ENCODE measurements at places on chromosomes 12 and 14.

GRCh38 chr12:126601184-126602170 lies 1536.2 kb downstream of the AACS start:
- no peak for DNase-seq

DNA sequence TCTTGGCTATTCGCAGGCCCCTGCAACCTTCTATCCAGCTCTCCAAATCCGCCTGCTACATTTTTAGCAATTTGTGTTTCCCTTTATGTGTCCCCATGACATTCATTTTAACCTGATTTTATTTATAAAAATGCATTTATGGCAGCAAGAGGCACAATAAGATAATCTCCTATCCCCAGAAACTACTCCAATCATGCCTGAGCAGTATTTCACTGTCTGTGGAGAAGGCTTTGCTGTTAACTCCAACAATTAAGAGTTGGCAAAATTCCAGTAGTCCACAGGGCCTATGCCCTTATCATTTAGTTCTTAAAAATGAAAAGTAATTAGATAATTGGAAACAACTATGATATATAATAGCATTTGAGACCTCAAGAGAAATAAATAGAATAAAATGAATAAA lies 462.4 kb downstream of the TRHDE start:
- DNase-seq, result no peak

DNA sequence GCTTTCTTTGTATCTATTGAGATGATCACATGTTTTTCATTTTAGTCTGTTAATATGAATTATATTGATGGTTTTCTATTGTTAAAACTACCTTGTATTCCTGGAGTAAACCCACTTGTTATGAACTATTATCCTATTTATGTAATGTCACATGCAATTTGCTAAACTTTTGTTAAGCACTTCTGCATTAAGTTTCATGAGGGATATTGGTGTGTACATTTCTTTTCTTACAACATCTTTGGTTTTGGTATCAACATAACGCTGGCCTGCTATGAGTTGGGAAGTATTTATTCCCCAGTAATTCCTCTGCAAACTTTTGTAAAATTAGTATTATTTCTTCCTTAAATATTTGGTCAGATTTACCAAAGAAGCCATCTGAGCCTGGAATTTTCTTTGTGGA lies 46.5 kb upstream of the AMIGO2 start:
- no peak for DNase-seq

- no peak for DNase-seq
Observed at GRCh38 chr14:24356208-24356607, 11.8 kb upstream of the NFATC4 start.

- no peak for DNase-seq
Observed at GRCh38 chr12:40587970-40588369, 104.3 kb upstream of the CNTN1 start.

DNA sequence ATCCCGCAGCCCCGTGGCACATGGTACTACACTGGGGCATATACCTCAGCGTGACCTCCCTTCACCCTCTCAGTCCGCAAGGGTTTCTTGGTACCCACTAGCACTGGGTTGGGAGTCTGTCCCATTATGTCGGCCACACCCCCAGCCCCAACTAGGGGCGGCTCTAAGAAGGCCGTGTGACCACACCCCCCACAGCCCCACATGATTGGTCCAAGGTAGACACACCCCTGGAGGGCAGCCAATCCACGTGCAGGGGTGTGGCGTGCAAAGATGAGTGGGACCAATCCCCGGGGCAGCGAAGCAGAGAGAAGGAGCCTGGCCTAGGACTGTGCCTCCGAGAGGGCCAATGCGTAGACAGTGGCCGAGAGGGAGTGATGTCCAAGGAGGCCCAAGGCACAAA lies 34.6 kb upstream of the BEGAIN start:
- DNase-seq, result no peak

GRCh38 chr14:56342494-56342942 lies 224.3 kb downstream of the PELI2 start:
- peak; percentile 80 for DNase-seq

DNA sequence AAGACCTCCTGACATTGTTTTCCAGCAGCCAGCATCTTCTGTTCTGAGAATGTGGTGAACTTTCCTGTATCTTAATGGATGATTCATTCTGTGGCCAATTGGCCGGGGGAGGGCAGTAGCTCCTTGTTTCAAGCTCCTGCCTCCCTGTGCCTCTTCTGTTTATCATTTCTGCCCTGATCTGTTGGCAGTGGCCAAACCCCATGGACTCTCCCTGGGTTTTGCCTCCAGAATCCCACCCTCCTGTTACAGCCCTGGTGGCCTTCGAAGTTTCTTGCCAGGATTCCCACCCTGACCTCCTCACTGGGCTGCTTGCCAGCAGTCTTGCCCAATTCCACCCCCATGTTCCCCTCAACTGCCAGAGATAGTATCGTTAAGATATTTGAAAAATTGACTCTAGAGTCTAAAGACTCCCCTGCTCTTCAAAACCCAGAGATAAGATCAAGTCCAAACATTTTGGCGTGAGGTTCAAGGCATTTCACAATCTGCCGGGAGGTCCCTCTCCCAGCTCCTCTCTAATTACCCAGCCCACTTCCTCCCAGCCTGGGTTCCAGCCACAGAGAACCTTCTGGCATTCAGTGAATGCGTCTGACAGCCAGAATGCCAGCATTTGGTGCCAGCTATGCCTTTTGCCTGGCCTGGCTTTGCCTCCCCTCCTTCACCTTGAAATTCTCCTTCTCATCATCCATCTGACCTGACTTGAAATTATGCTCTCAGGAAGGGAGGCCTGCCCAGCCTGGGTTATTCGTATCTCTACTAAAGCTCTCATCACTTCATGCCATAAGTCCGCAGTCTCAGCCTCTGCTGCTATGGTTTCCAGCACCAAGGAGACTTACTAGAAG lies 37.7 kb upstream of the TXNRD1 start:
- peak; percentile 90 for DNase-seq

DNA sequence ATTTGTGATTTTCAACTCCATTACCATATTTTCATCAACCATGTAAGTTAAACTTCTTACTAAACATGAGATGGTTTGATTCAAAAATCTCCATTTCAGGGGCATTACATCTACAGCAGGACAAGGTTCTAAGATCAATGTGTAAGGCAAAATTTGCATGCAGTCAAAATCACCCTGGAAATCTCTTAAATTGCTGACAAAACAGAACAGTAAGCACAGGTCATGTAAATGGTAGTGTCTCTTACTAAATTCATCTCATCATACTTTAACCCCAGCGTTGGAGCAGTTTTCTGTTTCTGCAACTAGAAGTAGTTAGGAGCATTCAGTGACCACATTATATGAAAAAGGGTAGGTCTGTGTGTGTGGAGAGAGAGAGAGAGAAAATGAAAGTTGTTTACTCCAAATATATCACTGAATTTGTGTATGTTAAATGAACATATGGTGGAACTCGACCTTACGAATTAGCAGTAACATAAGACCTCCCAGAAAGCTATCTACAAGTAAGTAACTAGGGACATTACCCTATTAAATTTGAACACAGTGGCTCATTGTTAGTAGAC lies 227.5 kb downstream of the SSPN start:
- no peak for DNase-seq

DNA sequence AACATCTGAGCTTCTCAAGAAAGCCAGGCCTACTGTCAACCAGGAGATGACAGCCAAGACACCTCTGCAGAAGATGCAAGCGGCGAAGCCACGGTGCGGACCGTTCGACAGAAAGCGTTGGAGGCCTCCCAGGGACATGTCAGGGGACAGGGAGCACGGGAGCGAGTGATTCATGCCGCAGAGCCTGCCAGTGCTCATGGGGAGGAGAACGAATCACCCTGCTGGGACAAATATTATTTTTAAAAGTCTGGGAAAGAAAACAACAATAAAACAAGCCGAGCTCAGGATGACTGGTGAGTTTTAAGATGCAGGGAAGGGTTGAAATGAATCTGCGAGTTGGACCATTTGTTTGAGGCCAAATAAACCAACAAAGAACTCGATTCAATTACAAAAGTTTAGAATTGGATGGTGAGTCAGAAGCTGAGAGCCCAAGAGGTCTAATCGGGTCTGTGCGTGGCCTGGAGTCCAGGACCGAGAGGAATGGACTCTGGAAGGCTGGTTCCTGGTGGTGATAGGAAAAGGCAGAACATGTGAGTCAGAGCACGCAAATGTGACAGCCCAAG lies 91.0 kb downstream of the RBM19 start:
- peak; percentile 64 for DNase-seq

GRCh38 chr12:56948881-56949280 lies 8.5 kb downstream of the RDH16 start:
- no peak for DNase-seq

GRCh38 chr12:5083955-5084849 lies 40.5 kb downstream of the KCNA5 start:
- peak; percentile 56 for DNase-seq

DNA sequence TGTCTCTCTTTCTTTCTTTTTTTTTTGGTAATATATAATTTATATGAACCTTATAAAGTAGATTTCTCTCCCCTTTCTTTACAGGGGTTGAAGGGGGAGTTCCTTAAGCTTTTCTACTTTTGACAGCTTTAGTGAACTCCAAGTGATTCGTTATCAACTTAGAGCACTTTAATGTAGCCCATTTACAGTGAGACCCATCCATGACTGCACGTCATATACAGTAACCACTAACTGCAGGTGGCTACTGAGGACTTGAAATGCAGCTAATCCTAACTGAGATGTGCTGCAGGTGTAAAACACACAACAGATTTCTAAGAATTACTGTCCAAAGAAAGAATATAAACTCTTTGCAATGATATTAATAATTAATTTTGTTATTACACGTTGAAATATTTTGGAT lies 582 bp downstream of the LRRIQ1 start:
- no peak for DNase-seq

DNA sequence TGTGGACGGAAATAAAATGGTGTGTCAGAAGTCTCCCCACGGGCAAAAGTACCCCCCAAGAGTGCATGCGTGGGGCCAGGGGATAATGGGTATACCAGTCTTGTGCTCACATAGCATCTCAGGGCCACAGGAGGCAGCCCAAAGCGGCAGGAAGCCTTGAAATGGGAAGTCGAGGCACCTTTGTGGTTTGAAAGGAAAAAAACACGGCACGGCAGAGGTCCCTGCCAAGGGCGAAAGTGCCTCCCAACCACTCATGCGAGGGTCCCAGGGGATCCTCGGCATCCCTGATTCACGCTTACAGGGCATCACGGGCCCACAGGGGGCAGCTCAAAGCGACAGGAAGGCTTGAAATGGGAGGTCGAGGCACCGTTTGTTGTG lies 583.2 kb downstream of the ALG10 start:
- no peak for DNase-seq

- DNase-seq, result no peak
Observed at GRCh38 chr14:82003426-82003825, 469.8 kb upstream of the SEL1L start.

DNA sequence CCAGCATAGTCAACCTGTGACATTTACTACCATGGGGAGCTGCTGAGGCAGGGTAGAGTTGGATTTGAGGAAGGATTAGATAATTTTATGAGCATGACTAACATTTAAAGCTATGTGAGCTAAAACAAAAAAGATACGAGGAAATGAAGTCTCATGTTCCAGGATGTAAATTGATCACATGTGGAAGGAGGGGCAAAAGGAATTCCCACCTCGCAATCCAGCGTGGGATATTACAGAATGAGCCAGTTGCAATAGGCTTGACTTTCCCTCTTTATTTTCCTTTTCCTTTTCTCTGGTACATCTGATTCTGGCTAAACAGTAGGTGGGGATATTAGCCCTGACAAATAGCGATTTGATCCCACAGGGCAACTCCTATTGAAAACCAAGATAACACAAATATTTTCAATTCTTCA lies 214.9 kb upstream of the HMGA2 start:
- peak; percentile 97 for DNase-seq

DNA sequence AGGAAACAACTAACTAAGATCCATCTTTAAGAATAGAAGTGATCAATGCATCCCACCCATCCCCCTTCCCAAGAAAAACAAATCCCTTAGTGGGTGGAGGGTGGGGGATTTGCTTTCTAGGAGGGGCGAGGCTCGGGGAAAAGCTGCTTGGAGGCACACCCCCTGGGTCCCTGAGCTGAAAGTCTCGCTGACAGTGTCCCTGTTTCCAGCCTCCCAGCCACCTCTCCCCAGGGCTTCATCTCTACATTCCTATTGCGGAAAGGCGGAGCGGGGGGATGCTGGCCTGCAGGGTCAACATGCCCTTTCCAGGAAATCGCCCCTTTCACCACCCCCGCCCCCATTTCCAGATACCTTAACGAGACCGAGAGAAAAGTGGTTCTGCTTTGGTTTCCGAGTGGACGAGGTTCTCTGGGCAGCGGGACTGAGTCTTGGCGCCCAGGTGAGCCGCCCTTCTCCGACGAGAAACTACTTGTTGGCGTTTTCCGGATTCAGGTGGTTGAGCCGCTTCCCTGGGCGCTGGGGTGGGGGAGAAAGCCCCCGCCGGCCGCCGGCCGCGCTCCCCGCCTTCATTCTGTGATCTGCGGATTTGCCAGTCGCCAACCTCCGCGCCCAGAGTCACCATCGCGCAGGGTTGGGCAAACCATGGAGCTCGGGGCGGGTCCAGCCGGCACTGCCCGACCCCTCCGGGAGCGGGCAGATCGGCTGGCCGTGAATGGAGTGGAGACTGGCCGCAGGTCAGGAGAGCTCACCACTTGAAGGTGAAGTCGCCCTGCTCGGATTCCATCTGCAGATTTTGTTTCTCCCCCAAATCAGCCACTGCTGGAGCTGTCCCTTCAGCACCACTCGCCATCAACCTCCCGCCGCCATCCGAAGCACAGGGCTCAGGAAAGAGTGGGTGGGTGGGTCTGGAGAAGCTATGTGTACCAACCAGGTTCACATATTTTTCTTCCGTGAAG lies 505 bp downstream of the KCNC2 start:
- peak; percentile 19 for DNase-seq

GRCh38 chr12:124736115-124737039 lies 127.3 kb downstream of the SCARB1 start:
- no peak for DNase-seq

All from LHCN-M2 (cell line).